ENCODE measurements at places on chromosomes 13 and 19. TPM values are rescaled to one million over a fixed set of nuclear protein-coding genes. Genes with fewer than 3 reads are reported as not detected.

DNA sequence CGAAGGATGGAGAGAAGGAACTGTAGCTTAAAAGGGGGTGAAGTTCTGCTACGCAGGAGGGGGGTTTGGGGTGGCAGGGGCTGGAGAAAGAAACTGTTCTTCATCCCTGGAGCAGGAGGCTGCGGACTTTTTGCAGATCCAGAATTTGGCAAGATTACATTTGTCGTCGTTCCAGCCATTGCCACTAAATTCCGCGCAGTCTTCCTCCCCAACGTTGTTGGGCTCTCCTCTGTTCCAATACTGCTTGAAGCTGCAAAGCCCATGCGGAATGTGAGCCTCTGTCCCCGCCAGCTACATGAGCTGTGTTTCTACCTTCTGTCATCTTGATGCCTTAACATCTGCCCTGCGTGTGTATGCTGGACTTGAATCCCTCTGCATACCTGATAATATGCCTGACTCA, 4.3 kb downstream of the CD209 start:
- no peak for DNase-seq

DNA sequence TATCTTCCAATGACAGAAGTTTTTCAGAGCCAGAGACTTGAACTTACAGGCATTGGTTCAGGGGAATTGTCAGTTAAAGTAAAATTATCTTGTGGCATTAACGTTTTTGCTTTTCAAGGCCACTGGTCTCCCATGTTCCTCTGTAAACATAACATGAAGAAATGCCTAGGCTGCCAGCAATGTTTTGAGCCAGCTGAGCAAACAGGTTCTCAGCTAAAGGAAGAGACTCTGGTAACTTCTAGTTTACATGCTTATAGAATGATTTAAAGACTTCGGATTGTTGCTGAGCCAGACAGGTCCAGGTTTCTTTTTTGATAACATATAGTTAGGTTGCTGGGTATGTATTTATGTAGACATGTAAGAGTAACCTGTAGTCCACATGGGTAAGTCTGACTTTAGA, 35.7 kb downstream of the ZNF493 start:
- DNase-seq = no peak

The C5AR1 gene
- total RNA-seq = 18.7 TPM

GRCh38 chr19:42397263-42398166, 7.4 kb upstream of the CNFN start:
- no peak for DNase-seq

DNA sequence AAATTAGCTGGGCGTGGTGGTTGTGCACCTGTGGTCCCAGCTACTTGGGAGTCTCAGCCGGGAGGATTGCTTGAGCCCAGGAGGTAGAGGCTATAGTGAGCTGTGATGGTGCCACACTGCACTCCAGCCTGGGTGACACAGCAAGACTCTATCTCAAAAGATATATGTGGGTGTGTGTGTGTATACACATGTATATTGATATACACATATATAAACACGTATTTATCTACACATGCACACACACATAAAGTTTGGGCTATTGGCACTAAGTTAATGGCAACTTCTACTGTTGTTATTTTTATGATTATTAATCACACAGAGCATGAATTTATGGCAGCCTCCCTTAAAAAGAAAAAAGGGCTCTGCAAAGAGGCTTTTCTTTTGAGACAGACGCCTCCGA, 27.1 kb upstream of the ABCC4 start:
- DNase-seq = no peak

GRCh38 chr19:41302624-41303351, 7.2 kb upstream of the CCDC97 start:
- no peak for DNase-seq

The RNF225 gene
- not detected for total RNA-seq

GRCh38 chr19:34317311-34317927, 47.6 kb upstream of the GPI start:
- DNase-seq = no peak

- DNase-seq = no peak
These were observed 15.4 kb upstream of the RAB20 start for GRCh38 chr13:110576736-110577476.

The LACC1 gene
- total RNA-seq = 8.7 TPM

The LRRC25 gene
- total RNA-seq = 7.8 TPM

The SYT5 gene
- total RNA-seq = not detected

The SIGLEC8 gene
- 11.0 TPM for total RNA-seq

DNA sequence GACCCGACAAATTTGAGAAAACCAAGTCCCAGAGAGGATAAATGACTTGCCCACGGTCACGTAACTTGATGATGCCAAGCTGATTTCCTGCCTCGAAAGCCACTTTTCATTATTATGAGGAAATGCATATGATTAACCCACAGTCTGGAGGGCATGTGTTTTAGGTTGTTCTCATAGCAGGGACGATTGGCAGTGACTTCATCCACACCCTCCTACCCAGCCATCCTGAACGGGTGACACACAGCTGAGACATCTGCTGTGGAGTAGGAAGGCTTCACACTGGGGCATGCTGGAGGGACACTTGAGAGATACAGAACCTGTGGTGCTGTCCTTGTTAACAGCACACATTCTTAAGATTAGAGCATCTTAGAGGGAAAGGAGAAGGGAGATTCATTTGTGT, 65.4 kb upstream of the WDFY2 start:
- no peak for DNase-seq
